ENCODE measurements at places on chromosomes 7 and 10.
A peak's percentile ranks its signal among the peaks of the same experiment; 100 is the strongest.

DNA sequence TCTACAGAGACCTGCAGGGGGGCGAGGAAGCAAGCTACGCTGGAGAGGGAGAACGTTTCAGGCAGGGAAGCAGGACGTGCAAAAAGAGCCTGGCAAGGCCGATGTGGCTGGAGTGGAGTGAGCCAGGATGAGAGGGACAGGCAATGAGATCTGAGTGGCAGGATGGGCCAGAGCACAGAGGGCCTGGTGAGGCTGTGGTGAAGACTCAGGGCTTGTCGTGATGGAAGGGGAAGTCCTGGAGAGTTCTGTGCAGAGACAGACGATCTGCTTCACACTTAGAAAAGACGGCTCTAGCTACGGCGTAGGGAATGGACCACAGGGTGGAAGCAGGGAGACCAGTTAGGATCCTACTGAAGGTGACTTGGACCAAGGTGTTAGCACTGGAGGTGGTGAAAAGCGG is 87.0 kb downstream of the SH3PXD2A start:
- no peak for DNase-seq

- no peak for DNase-seq
Measured at GRCh38 chr10:89252225-89252585, 630 bp upstream of the LIPA start.

- DNase-seq, result no peak
Measured at GRCh38 chr10:21195252-21195651, 298.1 kb upstream of the NEBL start.

- DNase-seq, result no peak
Measured at GRCh38 chr7:268991-269390, 21.0 kb upstream of the FOXL3 start.

DNA sequence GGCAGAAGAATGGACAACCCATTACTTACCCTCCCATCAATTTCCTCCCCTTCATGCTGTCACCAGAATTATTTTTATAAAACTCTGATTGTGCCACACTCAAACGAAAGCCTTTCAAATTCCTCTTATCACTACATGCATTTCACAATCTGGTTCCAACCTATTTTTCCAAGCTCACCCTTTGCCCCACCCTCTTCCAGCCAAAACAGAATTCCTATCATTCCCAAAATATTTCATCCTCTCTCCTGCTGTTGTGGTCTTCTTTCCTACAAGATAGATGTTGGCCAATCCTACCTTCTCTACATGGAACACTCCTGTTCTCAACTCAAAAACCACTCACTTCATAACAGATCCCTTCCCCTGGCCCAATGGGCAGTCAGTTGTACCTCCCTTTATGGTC is 111.5 kb downstream of the ELAPOR2 start:
- no peak for DNase-seq

- DNase-seq, result peak; percentile 13
Measured at GRCh38 chr7:118153551-118154177, 30.3 kb upstream of the LSM8 start.

DNA sequence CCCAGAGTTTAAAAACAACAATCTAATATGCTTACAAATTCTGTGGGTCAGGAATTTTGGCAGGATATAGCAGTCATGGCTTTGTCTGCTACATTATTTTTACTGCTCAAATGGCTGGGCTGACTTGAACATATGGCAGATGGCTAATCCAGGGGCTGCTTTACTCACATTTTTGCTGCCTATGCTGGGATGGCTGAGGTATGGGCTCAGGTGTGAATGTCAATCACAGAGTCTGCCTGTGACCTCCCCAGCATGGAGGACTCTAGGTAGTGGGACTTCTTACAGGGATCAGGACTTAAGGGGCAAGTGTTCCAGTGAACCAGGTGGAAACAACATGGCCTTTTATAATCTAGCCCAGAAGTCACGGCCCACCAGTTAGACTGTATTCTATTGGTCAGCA is 4.4 kb upstream of the FKBP9 start:
- no peak for DNase-seq

DNA sequence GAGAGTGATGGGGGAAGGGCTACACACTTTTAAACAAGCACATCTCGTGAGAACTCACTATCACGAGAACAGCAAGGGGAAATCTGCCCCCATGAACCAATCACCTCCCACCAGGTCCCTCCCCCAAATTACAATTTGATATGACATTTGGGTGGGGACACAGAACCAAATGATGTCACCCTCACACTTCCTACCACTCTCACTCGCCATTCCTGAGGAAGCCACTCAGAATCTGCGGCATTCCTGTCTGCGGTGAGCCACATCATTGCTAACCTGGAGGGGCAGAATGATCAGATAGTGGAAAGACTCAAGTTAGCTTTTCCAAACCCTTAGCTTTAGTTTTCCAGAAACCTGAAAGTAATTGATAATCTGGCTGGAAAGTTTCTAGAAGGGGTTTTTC is 66.9 kb downstream of the MYO3A start:
- DNase-seq, result no peak

- DNase-seq, result peak; percentile 46
Measured at GRCh38 chr10:33937036-33937730, 602.7 kb upstream of the NRP1 start.

- DNase-seq, result peak; percentile 65
Measured at GRCh38 chr10:96496281-96496925, 17.3 kb downstream of the TLL2 start.

- DNase-seq, result no peak
Measured at GRCh38 chr7:76358011-76358480, 745 bp downstream of the YWHAG start.

DNA sequence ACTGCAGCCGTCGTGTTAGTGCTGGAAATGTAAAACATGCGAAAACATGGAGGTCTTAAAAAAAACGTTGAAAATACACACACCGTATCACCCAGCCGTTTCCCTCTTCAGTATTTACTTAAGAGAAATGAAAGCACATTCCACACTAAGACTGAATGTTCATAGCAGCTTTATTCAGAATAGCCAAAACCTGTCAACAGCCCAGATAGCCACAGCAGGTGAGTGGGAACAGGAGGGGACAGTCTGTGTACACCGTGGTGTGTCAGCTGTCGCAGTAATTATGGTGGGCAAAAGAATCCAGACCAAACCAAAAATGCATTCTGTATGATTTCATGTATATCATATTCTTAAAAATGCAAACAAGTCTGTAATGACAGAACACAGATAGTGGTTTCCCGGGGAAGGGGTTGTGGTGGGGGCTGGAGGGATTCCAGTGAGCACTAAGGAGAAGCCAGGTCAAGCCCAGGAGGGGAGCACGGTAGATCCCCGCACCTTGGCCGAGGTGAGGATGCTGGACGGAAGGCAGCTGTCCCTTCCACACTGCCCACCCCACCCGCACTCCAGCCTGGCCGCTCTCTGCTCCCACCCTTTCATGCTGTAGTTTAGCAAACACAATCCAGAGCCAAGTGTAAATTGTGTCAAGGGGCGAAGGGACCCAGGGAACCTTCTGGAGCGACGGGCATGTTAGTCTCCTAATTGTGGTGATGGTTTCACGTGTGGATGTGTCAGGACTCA is 123.6 kb downstream of the NKX6-2 start:
- DNase-seq, result no peak

DNA sequence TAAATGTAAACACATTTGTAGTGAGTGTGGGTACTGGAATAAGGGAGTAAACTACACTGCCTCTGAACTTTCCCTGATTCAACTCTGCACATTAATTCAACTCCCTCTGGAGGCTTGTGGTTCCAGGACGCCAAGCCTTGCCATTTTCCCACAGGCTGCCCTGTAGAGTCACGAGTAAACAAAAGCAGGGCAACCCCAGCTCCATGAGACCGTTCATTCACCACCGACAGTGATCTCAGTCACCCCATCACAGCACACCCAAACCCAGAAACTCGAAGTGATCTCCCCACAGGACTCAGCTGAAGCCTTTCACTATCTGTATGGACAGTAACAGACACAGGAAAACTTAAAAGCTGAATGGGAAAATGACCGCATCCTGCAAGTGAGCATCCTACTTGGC is 218.8 kb upstream of the FRMD4A start:
- no peak for DNase-seq

DNA sequence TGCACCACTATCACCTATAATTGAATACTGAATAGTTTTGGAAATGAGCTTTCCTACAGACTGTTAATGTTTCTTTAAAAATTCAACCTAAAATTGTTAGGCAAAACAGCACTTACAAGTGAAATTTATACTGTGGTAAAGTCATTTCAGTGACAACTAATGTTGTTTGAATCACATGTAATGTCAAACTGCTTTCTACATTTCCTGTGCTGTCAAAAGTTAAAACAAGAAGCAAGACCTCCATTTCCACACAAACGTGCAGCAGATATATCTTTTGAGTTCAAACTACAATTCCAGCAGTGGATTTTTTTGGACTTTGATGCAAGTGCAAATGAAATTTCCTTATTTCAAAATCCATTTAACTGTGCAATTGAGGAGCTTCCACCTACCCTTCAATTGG is 199.8 kb downstream of the RNLS start:
- DNase-seq, result no peak

DNA sequence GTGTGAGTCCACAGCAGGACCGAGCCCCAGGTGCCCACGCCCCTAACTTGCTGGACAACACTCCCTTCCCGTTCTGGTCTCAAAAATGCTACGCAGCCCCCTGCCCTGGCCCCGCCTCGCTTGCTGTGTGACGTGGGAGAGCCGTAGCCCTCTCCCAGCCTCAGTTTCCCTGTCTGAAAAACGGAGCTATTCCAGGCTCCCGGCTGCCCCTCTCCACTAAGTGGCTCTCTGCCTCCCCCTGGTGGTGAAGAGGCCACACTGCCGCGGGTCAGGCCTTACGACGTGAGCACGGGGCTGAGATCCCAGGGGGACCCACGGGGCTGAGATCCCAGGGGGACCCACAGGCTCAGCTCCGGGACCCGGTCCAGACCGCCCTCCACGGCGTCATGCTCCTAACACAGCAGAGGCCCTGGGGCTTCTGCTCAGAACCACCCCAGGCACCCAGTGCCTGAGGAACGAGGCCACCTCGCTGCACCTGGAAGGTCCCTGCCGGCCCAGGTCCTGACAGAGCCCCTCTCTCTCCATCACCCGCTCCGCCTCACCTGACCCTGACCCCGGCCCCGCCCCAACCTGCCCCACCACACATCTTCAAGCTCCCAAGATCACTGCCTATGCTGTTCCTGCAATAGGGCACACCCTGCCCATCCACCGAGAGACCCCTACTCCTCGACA is 26.7 kb downstream of the MICALL2 start:
- DNase-seq, result peak; percentile 90
